ENCODE measurements at places on chromosomes 4 and X.

GRCh38 chrX:19342331-19342906 is 1.3 kb upstream of the PDHA1 start:
- no peak for DNase-seq

GRCh38 chr4:113383111-113383785 is 333.8 kb downstream of the ANK2 start:
- no peak for DNase-seq

GRCh38 chr4:148273501-148273986 is 168.7 kb downstream of the NR3C2 start:
- no peak for DNase-seq

GRCh38 chr4:185716141-185716551 is 95.8 kb downstream of the SORBS2 start:
- no peak for DNase-seq

- DNase-seq = no peak
These were observed 95.1 kb downstream of the GATB start for GRCh38 chr4:151665785-151666127.

DNA sequence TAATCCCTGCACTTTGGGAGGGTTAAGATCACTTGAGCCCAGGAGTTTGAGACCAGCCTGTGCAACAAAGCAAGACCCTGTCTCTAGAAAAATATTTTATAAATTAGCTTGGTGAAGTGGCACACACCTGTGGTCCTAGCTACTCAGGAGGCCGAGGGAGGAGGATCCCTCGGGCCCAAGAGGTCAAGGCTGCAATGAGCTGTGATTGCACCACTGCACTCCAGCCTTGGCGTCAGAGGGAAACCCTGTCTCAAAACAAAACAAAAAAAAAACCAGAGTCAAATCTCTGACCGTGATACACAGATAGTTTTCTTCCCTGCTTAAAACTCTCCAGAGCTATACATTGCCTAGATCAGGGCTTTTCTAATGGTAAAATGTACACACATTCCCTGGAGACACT is 53.5 kb downstream of the CHST7 start:
- no peak for DNase-seq

GRCh38 chr4:56324011-56324610 is 63.2 kb downstream of the AASDH start:
- DNase-seq = no peak

- no peak for DNase-seq
These were observed 84.8 kb upstream of the EDNRA start for GRCh38 chr4:147396105-147396504.

DNA sequence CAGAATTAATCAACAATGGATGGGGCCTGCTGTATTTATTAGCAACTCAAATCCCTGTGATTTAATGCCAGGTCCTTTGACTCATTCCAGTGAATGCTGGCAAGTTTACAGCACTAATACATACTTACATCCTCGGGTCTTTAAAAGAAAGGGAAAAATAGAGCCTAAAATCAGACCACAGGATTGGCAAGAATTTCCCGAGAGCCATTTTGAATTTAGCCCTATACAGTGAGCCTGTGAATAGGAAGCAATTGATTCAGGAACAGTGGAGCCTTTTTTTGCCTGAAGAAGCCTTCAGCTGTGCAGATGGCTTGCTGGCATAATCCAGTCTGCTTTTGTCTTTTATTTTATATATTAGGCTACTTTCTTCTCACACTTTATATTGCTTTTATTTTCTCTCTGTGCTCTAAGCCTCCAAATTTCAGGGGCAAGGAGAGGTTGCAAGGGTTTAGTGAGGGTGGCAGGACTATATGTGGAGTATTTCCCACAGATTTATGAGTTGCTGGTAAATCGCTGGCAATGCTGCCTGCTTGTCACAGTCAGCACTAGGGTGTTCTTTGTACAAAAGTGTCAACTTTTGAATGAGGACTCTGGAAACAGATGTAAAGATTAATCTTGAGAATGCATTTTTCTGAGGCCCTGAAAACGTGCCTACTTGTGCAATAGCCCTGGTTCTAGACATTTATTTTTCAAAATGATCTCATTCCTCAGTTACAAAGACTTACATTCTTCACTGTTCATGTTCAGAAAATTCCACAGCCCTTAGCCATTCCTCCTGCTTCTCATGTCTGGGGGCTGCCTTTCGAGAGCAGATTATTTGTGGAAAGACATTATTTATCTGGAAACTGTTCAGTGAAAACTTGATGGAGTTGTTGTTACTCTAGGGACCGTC is 303.5 kb downstream of the SPRY1 start:
- DNase-seq = no peak

DNA sequence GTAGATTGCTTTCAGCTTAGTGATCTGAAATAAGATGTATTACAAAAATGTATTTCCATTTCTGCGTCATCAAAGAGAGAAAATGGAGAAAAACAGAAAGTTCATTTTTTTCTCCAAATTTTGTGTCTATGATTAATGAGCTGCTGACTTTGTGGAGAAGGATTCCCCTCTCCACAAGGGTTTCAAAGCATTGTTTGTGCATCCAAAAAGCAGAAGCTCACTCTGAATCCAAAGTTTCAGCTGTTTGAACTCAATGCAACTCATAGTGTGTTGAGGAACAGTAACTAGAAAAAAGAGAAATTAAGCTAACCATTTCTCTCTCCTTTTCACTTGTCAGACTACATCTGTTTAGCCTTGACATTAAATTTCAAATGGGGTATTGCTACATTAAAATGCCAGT is 62.9 kb upstream of the SLC7A11 start:
- no peak for DNase-seq

GRCh38 chr4:7581477-7581876 is 146.7 kb upstream of the PSAPL1 start:
- no peak for DNase-seq

GRCh38 chr4:187811591-187811990 is 184.0 kb upstream of the ZFP42 start:
- no peak for DNase-seq

DNA sequence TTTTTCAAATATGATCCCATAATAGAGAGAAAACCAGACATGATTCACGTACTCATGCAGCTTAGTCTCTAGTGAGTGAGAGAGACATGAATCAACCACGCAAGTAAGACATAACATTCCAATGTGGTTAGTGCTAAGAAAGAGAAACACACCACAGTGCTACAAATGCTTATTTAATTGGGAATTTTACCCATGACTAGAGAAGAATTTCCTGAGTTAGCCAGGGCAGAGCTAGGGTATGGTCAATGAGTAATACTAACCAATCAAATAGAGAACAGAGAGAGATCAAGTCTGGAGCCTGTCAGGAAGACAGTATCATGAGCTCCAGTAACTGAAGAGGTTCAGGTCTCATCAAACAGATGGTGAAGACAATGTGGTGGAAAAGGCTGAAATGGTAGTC is 495.2 kb downstream of the PDGFC start:
- DNase-seq = no peak

DNA sequence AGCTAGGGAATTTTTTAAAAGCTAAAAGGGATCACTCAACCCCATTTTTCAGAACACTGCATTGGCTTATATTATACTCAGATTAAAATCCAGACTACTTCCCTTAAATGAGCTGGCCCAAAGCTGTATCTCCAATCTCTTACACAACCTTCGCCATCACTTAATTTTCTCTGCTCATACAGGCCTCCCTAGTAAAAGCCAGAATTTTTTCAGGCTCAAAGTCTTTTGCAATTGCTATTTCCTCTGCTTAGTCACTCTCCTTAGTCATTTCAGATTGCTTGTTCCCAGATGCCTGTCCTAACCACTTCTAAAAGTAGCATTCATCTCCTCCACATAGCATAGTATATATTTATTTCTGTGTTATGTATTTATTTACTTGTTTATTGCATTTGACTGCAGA is 1587.9 kb upstream of the ADGRL3 start:
- no peak for DNase-seq

DNA sequence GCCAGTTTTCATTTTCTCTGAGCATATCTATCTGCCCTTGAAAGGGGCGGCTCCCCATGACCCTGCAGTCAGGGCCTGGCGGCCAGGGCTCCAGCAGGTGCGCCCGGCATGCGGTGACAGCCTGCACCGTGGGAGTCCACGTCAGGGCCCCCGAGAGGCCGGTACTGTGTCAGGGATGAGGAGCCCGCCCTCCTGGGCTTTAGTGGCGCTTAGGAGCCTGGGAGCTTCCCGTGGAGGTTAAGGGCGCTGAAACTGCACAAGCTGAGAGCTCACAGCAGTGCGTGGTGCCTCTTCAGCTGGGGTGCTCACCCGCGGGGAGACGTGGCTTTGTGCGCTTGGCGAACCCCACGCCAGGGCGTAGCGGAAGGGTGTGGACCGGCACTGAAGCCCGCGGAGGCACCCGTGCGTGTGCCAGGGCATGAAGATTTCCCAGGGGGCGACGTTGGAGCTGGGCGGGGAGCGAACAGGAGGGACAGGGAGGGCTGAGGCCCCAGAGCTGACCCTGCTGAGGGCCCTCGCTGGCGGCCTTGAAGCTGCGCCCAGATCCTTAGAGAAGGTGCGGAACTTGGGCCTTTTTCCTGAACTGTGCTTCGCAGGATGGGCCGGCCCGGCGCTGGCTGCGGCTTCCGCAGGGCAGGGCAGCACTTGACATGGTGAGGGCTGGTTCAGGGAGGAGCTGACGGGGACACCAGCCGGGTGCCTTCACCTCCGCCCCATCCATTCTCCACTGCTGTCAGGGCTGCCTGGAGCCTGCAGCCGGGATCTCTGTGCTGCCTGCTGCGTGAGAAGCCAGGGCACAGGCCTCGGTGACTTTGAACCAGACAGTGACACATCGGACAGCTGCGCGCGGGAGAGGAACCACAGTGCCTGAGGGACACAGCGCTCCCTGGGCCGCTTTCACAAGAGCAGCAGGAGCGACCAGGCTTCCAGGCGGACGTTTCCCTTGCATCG is 32.9 kb downstream of the HTT-AS start:
- DNase-seq = no peak

DNA sequence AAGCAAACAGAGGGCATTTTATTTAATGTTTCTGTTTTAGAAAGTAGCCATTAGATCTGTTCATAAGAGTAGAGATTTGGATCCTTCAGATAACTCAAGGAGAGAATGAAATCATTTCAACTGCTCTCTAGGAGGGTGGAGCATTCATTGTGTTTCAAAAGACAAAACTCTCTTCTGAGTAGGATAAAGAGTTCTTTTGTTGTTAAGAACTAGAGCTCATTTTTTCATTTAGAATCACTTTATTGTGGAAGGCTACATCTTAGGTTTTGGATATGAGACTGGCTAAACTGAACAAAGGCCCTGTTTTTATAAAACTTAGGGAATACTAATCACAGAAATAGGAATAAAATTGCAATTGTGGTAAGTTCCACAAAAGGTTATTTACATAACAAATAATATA is 193.9 kb upstream of the PCDH10 start:
- DNase-seq = no peak

- no peak for DNase-seq
These were observed 438.7 kb upstream of the AR start for GRCh38 chrX:67104982-67105757.

DNA sequence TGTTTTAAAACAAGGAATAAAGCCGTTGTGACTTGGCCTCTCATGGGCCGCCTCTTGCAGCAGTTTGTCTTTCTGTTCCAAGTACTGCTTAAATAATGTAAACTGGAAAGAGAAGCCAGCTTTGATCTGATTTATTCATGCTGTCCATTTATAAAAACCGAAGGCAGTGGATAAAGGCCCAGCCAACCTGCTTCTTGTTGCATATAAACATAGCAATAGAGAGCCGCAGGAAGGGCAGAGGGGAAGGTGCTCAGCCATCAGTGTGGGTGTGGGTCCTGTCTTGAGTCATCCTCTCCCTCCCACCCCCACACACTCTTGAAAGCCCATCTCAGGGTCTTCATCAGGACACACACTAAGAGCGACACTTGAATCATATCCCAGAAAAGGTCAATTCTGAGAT is 187.9 kb upstream of the FAM9B start:
- DNase-seq = no peak

GRCh38 chr4:186840771-186841301 is 117.2 kb upstream of the FAT1 start:
- DNase-seq = no peak

GRCh38 chr4:158560284-158560683 is 38.6 kb downstream of the RXFP1 start:
- DNase-seq = no peak

- DNase-seq = no peak
These were observed 600 bp downstream of the BEX4 start for GRCh38 chrX:103215425-103215991.

- no peak for DNase-seq
These were observed 115.1 kb downstream of the CPEB2 start for GRCh38 chr4:15117270-15117946.

DNA sequence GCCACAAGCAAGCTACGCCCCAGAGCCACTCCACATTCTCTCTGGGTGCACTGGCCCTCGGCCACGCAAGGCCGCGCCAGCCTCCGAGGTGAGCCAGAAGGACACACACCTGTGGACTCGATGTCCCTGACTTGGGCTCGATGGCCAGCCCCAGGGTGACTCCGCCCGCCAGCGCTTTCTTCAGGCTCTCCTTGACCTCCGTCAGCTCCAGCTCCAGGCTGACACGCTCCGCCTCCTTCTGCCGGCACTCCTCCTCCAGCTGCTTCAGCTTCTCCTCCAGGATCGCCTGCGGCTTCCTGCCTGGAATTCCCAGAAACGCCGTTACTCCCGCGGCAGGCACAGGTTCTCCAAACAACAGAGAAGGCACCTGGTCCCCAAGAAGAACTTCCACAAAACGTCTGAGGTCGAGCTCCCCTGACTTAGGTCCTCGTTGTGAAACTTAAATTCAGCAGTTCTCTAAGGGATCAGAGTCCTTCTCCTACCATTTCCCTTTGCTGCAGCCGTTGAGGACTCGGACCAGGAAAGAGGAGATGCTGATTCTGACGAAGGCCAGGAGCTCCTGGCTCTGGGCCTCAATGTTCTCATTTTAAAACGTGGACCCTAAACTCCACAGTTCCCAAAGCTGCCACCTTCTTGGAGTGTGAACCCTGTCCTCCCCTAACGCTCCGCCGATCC is 166.8 kb downstream of the AFAP1 start:
- no peak for DNase-seq

GRCh38 chrX:102599951-102600579 is 750 bp downstream of the ARMCX5 start:
- no peak for DNase-seq

DNA sequence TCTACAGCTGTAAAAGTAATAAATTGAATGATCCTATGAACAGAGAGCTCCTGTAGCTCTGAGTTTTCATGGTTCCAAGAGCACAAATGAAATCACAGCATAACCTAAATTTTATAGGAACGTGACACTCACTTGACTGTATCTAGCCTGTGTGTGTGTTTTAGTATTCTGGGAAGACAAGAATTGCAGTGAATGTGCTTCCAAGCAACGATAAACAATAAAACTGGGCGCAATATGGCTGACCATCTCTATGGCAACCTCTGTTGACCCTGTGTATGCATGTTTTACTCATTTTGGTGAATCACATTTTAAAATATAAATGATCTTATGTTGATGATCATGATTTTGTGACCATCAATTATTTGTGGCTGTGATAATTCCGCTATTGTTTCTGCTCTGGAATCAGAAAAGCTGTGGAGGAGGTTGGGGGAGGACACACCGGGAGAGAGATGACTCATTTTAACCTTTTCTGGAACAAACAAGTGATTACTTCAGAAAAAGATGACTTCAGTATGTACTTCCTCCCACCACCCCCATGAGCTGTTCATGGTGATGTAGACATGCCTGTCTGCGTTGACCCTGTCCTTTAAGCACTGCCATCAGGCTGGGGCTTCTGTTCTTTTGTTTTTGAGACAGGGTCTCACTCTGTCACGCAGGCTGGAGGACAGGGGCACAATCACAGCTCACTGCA is 31.8 kb downstream of the USP11 start:
- no peak for DNase-seq

- no peak for DNase-seq
These were observed 381.1 kb upstream of the MAD2L1 start for GRCh38 chr4:120447774-120448173.

GRCh38 chr4:7659429-7660175 is 224.9 kb upstream of the PSAPL1 start:
- no peak for DNase-seq

All from vagina (tissue), 2 donors.